ENCODE measurements at places on chromosomes 7 and 10.

DNA sequence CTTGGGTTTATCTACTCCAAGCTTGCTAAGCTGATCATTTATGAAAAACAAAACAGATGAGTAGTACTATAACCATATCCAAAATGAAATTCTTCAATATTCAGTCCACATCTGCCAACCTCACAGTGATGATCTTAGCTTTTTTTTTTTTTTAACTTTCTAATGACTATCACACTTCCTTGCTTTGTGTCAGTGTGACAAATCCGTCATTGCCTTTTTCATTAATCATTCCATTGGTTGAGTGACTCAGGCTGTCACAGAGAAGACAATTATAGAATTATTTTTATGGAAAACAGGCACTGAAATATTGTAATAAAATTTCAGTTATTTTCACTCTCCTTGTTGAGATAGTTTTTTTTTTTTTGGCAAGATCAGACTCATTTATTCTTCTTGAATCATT lies 70.7 kb downstream of the CPVL start:
- no peak for DNase-seq

DNA sequence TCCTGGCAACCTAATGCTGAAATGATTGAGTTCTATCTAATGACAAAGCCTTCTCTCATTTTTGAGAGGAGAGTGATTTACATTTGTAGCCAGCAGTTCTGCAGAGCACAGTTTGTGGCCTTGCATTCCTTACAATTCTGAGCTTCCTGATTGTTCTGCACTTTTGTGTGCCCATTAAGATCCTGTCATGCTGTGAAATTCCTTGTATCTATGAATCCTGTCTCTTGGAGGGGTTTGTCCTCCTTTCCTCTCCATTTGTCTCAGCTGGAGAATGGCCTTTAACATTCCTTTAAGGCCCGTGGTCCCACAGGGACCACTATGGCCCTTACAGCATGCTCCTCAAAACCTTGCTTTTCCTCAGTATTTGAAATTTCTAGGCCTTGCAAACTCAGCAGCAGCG lies 10.4 kb downstream of the KLHL7 start:
- no peak for DNase-seq

- DNase-seq = no peak
Measured at GRCh38 chr7:24325708-24326107, 41.7 kb downstream of the NPY start.

DNA sequence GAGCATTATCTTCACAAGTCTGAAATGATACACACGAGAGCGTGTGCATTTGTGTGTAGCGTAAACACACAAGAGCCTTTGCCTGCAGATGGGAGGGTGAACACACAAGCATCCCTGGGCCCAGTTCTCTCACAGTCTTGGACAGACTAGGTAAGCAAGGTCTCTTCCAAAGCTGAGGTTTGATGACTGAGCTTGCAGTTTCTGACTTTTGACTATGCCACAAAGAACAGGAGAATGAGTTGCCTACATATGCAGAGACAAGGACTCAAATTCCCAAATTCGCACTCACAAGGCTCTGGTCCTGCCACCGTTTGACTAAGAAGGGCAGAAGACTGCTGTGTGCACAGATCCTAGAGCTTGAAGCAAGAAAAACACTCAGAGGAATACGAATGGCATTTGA lies 55.8 kb downstream of the FAM53B start:
- DNase-seq = no peak

DNA sequence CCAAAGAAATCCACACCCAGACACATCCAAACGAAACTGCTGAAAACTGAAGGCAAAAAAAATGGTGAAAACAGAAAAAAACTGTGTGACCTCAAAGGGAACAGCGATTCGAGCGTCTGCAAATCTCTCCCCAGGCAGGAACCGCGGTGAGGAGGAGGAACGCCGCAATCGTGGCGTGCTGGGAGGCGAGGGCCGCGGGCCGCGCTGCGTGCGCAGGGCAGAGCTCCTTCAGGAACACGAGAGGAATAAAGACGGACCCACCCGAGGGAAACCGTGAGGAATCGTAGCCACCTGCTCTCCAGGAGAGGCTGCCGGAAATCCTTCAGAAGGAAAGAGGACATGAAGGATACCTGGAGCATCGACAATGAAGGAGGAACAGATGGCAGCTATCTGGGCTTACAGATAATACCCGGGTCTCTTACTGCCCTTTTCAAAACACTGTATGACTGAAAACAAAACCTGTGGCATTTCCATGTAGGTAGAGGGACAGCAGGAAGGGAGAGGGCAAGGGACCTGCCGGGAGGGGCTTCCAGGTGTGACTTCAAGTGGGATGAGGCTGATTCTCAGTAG lies 266.0 kb downstream of the MAD1L1 start:
- no peak for DNase-seq

DNA sequence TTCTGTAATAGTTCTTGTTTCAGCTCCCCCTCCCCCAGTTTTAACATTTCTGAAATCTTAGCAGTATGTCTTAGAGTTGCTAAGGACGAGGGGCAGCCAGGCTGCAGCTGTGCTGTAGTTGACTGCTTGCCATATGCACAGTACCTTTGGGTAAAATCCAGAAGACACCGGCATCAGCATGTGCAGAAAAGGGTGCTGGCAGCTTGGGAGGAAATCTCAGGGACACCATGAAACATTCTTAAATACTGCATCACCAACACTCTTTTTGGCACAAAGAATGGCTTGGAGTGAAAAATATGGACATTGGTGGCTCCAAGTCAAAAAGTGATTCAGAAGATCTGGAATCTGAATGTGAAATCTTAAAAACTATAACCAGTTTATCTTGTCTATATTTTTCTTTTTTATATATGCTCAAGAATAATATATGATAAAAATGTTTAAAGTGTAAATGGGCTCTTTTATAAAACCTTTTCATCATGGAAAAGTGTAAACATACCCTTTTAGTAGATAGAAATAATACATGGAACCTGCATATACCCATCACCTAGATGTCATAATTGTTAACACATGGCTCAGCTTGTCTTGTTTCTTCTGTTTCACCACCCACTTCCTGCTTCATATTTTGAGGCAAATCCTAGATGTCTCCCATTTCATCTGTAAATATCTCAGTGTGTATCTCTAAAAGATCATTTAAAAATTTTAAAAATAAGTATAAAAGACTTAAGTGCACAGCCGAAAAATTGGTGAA lies 34.4 kb upstream of the ARMS2 start:
- no peak for DNase-seq

DNA sequence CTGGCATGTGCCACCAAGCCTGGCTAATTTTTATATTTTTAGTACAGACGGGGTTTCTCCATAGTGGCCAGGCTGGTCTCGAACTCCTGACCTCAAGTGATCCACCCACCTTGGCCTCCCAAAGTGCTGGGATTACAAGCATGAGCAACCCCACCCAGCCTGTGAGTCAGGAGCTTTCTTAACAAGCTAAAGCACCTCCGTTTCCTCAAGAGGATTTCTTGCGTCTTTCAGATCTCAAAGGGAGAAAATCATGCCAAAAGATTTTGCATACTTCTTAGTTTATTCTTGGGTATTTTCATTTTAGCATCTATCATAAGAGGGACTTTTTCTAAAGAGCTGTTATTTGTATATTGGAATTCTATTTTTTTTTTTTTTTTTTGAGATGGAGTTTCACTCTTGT lies 47.9 kb upstream of the FOXK1 start:
- DNase-seq = no peak

DNA sequence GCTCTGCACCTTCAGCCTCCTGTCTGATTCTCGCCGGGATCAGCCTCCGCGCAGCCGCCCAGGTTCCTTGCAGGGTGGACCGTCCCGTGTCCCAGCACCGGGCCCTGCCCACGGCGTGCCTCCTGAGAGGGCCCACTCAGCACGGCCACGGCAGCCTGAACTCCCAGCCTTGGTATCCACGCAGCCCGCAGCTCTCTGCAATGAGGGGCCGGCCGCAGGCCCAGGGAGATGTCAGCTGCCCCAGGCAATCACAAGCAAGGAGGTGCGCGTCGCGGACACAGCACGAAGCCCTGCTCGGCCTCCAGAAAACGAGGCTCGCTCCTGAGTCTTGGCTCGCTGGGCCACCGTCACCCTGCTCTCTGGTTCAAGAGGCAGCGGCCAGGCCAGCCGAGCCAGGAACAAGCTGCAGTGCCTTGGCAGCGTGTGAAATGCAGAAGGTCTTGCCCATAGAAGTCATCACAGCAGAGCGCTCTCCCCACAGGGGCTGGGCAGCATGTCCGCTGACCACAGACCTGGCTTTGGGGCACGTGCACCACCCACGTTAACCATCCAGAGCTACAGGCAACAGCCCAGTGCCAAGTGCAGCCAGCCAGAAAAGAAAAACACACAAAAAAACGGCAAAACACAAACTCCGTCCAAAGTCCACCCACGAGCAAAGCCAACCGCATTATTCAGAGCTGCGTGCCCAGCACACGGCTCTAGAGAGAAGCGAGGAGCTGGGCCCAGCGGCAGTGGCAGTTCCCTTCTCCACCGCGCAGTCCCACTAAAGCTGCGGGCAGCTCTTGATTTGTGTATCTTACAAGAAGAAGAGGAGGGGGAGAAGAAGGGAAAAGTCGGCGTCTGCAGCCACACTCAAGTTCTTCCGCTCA lies 13.9 kb downstream of the GPER1 start:
- DNase-seq = no peak

DNA sequence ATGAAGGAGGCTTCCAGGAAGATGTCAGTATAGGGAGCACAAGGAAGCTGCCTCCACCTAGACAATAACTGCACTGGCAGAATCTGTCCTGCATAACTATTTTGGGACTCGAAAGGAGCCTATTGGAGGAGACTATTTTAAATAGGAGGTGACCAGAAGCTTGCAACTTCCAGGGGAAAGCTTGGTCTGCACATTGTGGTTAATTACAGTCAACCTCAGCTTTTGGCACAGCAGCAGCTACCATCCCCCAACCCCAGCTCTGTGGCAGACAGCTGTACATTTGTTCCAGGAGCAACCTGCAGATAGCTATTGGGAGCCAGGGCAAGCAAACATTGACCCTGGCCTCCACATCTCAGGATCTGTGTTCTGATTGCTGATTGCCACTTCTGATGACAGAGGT lies 46.3 kb upstream of the NANOS1 start:
- no peak for DNase-seq

DNA sequence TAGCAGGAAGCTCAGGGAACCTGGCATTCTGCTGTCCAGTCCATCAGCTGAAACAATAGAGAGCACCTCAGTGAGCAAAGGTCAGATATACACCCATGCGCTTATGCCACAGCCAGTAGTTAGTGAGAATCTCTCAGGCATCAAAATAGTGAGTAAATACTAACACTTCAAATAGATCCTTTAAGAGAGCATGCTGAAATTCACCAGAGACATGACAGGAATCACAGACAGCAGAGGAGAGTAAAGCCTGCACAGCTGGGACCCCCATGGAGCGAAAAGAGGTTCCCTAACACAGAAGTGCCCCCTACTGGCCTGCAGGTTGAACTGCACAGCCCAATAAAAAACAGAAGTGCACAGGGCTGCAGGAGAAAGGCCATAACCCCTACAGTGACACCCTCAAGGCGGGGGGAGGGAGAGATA lies 57.6 kb upstream of the ANTXRL start:
- peak; percentile 42 for DNase-seq

DNA sequence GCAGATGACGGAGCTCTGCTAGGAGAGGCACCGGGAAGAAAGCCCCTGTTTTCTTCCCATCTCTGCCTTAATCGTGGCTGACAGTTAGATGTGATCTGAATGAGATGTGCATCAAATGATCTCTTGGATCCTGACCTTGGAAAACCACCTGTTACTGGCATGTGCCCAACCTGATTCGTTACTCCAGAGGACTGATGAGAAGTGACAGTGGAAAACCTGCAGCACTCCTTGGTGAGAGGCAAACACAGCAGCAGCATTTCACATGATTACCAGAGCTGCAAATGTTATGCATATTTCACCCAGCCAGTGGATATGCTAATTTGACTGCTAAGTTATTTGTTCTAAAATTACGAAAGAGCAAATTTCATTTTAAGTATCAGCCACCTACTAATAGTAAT lies 95.3 kb downstream of the PTPRN2 start:
- DNase-seq = no peak

DNA sequence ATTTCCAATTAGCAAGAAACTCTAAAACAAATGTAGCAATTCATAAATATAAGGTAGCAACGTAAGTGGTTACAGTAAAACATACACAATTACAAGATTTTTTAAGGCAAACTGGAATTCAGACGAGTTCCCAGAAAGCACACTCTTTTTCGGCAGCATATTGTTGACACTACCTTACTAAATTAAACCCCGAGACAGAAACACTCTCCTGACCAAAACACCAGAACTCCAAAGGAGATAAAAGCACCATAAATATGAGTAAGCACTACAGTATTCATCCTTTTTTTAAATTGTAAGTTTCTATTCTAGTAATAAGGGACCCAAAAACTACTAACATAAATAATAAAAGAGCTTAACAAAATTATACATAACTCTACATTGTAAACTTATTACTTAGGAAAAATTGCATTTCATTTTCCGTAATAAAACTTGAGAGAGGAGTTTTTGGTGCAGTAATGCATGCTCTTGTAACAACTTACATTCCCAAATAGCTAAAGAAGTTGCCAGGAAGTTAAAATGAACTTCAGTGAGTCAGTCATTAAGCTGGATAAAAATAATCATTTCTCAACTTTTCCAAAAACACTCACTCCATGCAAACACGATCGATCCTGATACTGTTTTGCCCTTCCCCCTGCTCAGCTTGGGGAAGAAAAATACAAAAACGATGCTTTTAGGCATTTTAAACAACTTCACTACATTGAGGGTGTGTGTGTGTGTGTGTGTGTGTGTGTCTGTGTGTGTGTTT lies 2.0 kb downstream of the PIP4K2A start:
- no peak for DNase-seq

DNA sequence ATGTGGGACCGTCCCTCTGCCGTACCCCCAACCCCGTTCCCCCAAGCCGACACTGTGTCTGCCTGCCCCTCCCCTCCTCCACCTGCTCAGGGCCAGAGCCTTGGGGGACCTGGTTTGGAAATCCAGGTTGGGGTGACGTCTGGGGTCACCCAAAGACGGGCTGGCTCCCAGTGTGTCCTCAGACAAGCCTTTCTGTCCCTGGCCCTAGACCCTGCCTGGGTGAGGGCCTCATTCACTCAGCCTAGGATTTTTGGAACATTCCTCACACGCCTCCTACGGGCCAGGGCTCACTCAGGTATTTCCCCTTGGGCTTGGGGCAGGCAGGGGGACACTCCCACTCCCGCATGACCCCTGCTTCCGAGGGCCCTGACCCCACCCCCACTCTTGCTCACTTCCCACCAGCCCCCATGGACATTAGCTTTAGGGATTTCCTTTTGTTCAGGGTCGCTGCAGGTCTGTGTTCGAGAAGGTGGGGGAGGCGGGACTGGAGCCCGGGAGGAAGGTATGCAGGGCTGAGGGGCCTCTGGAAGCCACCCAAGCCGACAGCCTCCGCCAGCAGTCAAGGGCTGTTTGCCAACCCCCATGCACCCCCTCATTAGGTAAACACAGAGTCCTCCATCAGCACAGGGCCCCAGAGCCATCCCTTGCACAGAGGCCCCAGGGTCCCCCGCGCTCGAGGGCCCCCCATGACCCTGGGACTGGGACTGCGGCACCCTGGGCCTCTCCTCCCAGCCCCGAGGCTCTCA lies 35.1 kb downstream of the PDGFA start:
- no peak for DNase-seq

Measured in inflammatory macrophage (primary cell).